ENCODE measurements at places on chromosomes 1 and 21.

DNA sequence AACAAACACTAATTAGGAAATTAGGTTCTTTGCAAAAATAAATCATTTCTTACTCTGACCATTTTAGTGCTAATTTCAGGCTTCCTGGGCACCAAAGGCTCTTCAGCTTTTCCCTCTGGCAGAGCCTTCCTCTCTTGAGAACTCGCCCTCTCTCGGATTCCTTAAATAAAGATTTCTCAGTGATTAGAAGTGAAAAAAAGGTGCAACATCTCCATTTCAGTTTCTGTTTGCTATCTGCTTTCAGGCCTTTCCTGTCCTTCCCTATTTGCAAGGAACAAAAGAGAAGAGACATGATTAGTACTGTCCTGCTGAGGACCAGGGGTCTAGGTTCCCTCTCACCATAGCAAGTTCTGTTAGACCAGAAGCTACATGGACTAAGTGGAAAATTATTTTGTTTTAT, 27.8 kb upstream of the CACYBP start:
- no peak for DNase-seq

GRCh38 chr1:71610476-71610875, 529.6 kb upstream of the ZRANB2 start:
- no peak for DNase-seq

DNA sequence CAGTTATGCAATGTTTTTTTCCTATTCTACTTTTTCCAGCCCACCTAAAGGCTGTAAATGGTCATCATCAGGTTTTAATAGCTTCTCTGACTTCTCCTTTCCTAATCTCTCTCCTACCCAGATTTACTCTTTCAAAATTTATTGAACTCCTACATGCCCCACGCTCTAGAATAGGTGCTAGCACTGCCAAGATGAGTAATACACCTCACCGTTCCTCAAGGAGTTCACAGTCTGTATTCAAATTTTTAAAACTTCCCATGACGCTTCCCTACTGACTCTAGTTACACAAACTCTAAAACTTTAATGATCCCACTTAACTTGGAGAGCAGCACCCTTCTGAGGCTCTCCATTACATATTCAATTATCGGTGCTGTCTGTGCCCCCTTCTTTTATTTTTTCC, 51.6 kb downstream of the ALG14 start:
- no peak for DNase-seq

- no peak for DNase-seq
Observed at GRCh38 chr1:201221201-201221846, 30.7 kb downstream of the IGFN1 start.

DNA sequence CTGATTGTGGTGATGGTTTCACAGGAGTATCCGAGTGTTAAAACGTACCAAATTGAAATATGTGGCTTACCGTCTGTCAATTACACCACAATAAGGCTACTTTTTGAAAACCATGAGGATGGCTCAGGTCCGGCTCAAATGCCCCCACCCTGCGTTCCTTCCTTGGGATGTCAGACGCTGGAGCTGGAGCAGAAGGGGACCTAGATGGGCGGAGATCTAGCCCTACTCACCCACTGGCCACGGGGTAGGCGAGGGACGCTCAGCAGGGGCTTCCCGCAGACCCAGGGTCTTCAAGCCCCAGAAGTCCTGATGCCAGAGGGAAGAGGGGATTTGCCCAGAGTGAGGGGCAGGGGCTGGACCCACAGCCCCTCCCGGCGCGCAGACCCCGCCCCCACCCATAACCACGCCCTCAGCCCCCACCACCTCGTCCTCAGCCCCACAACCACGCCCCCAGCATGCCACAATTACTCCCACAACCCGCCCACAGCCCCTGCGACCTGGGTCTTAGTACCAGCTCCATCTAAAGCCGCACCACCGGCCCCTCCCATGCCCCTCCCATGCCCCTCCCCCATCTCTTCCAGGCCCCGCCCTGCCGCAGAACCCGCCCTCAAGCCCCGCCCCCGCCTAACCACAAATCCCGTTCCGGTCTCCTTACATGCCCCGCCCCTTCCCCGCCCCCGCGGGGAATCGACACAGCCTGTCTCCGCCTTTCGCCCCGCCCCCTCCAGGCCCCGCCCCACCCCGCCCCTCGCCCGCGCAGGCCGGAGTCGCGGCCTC, at the start of gene LRRC3:
Gene LRRC3, plus strand, starts transcription at position 764 of the 777 bp plus-strand sequence. CDS start 1,135 bp downstream, outside the sequence.
- peak; percentile 84 for DNase-seq

- no peak for DNase-seq
Observed at GRCh38 chr1:25912076-25912831, 6.0 kb upstream of the STMN1 start.

GRCh38 chr21:33864150-33864549, 51.5 kb downstream of the ATP5PO start:
- DNase-seq: no peak

DNA sequence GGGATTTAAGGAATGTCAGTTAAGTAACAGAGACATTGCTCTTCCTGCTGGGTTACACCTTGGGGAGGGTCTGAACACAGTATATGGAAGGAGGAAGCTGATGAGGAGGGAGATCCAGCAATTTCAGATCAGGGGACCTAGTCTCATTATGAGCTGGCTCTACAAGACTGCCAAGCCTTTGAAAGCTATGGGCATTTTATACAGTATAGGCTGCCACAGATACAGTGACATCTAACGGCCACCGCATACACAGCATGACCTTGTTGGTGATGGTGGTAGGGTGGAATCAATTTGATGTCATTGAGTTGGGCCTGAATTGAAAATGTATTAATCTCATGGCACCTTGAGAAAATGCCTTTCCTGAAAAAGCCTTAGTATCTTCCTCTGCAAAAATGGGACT, 22.6 kb upstream of the ZP4 start:
- DNase-seq: no peak

GRCh38 chr1:85359874-85360721, 83.7 kb upstream of the BCL10 start:
- no peak for DNase-seq

GRCh38 chr1:212286556-212287131, 1.4 kb downstream of the PPP2R5A start:
- DNase-seq: no peak

- DNase-seq: no peak
Observed at GRCh38 chr1:174913225-174913903, 86.4 kb upstream of the CACYBP start.

DNA sequence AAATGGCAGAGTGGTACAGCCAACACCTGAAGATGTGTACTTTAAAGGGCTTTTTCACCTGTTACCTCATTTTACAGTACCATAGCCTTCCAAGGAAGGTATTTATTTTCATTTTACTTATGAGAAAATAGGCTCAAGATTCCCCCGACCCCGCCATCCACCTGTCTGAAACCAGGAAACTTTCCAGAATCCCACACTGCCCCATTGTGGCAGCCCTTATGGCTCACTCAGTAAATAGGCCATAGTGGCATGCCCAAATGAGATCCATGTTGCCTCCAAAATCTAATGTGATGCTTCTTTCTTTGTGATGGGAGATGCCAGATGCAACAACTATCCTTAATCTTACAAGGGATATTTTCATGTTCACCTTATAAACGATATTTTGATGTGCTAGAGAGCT, 97.8 kb downstream of the EBNA1BP2 start:
- DNase-seq: no peak

DNA sequence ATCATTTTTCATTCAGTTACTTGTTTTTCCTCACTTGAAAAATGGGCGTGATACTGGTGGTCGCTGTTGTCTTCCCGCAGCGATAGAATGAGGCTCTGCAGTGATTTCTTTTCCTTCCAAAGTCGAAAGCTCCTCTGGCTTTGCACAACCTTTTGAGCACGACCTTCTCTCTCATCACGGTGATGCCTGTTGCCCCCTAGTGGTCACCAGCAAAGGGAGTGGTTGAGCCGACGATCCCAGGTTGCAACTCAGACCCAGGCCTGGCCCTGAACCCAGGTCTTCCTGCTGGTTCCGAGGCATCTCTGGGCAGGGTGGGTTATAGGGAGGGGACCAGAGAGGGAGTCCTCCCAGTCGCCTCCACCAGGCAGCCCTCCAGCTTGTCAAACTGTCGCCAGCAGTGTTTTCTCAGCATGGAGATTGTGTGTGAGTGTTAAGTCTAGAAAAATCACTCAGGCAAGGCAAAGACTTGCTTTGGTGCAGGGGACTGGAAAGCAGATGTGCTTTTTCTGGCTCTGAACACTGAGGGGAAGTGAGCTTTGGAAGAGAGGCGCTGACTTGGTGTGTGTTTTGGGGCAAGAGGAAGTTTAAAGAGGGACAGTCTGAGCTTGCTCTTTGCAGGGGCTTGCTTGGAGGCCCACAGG, 285.3 kb downstream of the CAMTA1 start:
- peak; percentile 69 for DNase-seq

- no peak for DNase-seq
Observed at GRCh38 chr1:235887676-235888075, 21.0 kb upstream of the LYST start.

- no peak for DNase-seq
Observed at GRCh38 chr1:28538286-28538685, 14.6 kb upstream of the TRNAU1AP start.

GRCh38 chr1:32770221-32770731, 46.9 kb downstream of the YARS1 start:
- no peak for DNase-seq

DNA sequence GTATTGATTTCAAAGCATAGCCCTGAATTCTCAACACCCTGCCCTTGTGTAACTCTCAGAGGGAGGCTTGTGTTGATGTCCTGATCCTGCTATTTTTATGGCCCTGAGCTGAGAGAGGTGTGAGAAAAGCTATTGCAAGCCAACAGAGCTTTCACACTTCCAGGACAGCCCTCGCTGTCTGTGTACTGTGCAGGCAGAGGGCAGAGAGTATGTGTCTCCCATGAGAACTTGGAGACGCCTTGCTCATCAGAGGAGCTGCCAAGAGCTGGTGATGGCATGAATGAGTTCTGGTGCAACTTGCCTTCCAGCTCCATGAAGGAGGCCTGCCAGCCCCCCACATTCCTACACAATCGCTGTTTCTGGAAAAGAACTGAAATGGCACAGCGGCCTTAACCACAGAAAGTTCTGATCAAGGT, 144.1 kb upstream of the AJAP1 start:
- peak; percentile 41 for DNase-seq

- DNase-seq: no peak
Observed at GRCh38 chr1:57254022-57254421, 169.8 kb downstream of the DAB1 start.

- DNase-seq: no peak
Observed at GRCh38 chr21:45200031-45200430, 87.7 kb downstream of the POFUT2 start.

DNA sequence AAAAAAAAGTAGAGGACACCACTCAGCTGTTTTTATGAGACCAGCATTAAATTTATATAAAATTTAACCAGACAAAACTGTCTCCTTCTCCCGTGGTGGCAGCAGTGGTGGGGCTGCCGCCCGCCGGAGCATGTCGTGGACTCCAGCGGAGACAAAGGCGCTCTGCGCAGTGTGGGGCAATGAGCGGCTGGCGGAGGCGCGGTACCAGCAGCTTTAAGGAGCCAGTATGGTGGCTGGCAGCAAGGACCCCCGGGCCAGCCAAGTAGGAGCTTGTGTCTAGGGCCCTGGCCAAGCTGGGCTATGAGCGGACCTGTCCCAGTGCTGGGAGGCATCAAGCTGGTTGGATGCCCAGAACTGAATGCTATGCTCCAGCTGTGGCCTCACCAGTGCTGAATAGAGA, 2102.9 kb downstream of the NCAM2 start:
- no peak for DNase-seq

- no peak for DNase-seq
Observed at GRCh38 chr1:12125422-12126355, 41.1 kb upstream of the TNFRSF1B start.

GRCh38 chr1:64231153-64231552, 27.7 kb downstream of the UBE2U start:
- DNase-seq: no peak

DNA sequence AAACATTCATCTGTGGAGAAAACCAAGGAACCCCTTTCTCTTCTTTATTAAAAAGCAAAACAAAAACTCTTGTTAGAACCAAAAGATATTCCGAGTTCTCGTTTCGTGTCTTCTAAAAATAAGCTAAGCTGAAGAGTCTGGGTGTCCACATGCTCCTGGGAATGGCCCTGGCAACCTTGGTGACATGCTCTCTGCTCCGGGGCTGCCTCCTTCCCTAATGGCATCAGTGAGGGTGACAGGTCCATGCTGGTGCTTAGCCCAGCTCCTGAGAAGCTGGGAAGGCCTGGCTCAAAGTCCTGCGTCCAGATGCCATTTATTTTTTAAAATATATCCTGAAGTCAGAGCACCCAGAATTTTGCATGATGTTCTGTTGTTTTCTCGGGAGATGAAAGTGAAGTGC, 24.6 kb upstream of the TRAPPC10 start:
- DNase-seq: no peak
